ENCODE measurements at places on chromosomes 1 and 21. TPM values are rescaled to one million over a fixed set of nuclear protein-coding genes. Genes with fewer than 3 reads are reported as not detected.

GRCh38 chr1:241715956-241716355, 63.9 kb downstream of the WDR64 start:
- no peak for DNase-seq

- DNase-seq, result peak; percentile 50
Observed at GRCh38 chr1:168084396-168085231, 52.1 kb downstream of the GPR161 start.

DNA sequence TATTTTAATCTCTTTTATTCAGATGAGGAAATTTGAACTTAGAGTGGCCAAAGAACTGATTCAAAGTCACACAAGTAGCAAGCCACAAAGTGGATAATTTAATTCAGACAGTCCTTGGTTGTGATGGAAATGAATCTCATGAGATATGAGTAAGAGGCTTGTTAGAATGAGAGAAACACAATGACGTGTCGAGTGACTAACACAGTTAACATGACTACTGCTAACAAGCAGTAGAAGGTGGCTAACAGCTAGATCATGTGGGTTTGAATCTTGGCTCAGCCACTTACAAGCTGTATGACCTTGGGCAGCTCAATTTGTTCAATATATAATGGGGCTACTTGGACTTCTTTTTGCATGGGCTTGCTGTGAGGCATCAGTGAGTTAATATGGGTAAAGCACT, 104.5 kb upstream of the LMO4 start:
- DNase-seq, result peak; percentile 12

GRCh38 chr1:165632152-165632469, 1.1 kb downstream of the MGST3 start:
- no peak for DNase-seq

DNA sequence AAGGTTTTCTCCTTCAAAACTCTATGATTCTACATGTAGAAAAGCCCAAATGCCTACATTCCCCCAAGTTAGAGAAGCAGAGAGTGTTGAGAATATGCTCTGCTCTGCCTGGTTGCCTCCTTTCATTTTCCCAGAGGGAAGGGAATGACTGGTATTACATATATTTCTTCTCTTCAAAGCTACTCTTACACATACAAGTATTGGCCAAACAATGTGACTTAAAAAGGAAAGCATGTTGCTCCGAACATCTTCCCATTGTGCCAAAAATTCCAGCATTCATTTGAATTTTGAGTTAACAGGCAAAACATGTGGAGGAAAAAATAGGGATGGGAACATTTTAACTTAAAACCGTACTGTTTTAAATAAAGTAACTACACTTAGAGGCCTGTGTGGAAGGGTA, 125.2 kb downstream of the COQ8A start:
- no peak for DNase-seq

DNA sequence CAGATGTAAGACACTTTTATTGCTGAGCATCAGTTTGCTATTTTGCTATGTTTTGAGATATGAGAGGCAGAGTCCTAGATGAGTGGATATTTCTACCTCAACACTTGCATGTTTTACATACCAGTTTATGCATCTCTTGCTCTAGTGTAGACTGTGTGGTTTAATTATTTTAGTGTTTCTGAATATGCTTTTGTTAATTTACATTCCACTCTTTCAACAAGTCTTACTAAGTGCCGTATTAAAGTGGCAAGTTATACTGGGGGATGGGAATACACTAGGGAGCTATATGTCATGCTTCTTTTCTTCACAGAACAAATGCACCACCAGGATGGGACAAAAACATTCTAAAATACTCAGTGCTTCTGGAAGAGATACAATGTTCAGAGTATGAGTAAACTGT, 507.7 kb upstream of the PRMT6 start:
- DNase-seq, result no peak

- no peak for DNase-seq
Observed at GRCh38 chr1:25020851-25021590, 90.9 kb upstream of the RUNX3 start.

IL6R gene
- 3.1 TPM for total RNA-seq

- no peak for DNase-seq
Observed at GRCh38 chr1:5973771-5974170, 18.5 kb downstream of the NPHP4 start.

GRCh38 chr1:85936470-85936869, 220.1 kb downstream of the COL24A1 start:
- no peak for DNase-seq

DNA sequence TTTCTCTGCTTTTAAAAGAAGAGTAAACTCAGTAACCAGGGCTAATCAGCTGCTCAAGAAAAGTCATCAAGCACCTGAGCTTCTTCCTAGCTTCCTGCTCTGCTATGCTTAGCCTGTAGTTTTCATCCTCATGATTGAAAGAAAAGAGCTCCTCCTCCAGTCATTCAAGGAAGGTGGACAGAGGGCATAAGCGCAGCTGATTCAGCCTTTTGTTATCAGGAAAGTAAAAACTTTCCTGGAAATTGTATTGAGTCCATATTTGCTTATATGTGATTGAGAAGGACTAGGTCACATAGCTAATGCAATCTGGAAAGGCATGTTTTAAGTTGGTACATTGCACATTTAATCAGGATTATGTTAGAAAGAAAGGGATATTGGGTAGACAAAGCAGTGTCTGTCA, 8.5 kb upstream of the BACH1 start:
- no peak for DNase-seq

DNA sequence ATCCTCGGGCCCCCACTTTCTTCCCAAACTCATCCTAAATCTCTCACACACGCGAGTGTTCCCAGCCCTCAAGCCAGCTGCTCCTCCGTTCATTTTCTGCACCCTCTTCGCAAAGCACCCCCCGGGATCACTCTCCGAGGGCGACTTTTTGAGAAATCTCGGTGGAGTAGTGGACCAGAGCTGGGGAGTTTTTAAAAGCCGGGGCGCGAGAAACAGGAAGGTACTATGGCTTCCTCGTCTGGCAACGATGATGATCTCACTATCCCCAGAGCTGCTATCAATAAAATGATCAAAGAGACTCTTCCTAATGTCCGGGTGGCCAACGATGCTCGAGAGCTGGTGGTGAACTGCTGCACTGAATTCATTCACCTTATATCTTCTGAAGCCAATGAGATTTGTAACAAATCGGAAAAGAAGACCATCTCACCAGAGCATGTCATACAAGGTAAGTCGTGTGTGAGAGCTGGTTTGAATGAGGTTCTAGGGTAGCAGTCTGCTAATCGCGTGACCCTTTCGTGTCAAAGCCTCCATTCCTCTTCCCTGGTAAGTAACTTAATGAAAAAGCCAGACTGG, 800 bp downstream of the DR1 start:
- peak; percentile 62 for DNase-seq

IKBKE gene
- total RNA-seq, result 12.0 TPM

DNA sequence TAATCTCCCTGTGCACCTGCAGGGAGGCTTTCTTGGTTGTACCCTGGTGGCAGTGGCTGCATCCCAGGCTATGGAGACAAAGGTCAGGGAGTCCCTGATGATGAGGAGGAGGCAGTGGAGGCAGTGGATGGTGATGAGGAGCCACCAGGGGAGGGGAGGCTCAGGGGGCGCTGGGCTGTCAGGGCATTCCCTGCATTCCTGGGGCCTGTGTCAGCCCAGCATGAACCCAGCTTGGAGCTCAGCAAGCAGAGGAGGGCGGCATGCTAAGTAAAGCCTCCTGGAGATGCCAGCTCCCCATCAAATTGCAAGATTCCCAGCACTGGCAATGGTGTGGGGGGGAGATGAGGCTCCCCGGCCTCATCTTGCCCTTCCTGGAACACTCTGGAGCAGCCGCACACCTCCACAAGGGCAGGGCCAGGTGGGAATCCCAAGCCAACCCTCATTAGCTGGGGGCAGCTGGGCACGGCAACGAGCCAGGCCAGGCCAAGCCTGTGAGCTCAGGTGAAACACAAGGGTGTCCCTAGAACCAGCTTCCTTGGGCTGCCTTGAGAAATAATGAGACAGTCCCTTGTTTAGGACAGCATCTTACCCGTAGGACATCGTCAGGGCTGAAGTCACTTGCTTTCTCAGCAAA, 469.5 kb downstream of the MATN1 start:
- DNase-seq, result no peak

GRCh38 chr1:64527165-64527564, 57.2 kb downstream of the CACHD1 start:
- DNase-seq, result no peak

CLCA1 gene
- total RNA-seq, result not detected

MMP23B gene
- total RNA-seq, result 0.10 TPM

DNA sequence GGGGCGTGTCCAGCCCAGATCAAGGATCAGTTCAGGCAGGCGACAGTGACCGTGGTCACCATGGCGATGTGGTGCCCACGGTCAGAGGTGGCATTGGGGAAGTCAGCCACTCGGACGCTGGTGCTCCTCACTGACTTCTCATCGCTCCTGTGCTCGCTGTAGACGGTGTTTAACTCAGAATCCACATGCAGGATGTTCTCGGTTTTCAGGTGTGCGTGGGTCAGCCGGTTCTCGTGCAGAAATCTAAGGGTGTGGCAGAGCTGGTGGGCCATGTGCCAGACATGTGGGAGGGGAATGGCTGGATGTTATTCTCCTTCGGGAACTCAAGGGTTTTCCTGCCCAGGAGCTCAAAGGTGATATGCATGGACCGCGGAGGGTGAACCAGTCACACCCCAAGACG, 11.7 kb downstream of the OR2AJ1 start:
- no peak for DNase-seq

DNA sequence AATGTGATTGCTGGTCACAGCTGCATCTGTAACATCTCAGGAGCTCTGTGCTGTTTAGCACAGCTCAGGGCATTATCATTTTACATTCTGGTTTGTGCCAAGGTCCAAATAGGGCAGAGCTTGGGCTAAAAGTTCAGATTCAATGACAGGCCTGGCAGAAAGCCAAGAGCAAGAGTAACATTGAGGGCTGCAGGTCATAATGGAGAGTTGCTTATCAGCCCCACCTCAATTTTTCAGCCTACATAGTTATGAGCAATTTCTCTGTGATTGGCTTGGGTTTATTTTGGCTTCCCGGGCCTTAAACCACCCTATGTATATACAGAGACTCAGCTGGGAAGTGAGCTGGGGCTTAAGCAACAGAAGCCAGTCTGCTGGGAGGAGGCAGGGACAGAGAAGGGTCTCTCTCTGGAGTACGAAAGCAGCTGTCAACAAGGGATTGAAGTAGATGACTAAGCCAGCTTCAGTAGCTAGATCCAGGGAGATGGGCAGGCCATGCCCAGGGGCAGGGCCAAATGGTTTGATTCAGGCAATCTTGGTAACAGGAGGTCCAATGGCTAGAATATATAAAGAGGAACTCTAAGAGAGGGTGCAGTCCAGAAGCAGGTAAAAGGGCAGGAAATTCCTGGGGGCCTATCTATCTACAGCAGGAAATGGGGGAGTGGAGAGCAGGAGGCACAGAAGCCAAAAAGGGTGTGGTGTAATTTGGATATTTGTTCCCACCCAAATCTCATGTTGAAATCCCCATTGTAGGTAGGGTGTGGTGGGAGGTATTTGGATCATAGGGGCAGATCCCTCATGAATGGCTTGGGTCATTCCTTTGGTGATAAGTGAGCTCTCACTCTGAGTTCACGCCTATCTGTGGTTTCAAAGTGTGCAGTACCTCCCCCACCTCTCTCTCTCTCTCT, 49.0 kb downstream of the BRINP2 start:
- DNase-seq, result peak; percentile 61

GRCh38 chr1:205969229-205969628, 26.0 kb upstream of the SLC26A9 start:
- no peak for DNase-seq

NLRP3 gene
- total RNA-seq, result 0.71 TPM

- no peak for DNase-seq
Observed at GRCh38 chr1:77415579-77415978, 133.8 kb downstream of the AK5 start.

DNA sequence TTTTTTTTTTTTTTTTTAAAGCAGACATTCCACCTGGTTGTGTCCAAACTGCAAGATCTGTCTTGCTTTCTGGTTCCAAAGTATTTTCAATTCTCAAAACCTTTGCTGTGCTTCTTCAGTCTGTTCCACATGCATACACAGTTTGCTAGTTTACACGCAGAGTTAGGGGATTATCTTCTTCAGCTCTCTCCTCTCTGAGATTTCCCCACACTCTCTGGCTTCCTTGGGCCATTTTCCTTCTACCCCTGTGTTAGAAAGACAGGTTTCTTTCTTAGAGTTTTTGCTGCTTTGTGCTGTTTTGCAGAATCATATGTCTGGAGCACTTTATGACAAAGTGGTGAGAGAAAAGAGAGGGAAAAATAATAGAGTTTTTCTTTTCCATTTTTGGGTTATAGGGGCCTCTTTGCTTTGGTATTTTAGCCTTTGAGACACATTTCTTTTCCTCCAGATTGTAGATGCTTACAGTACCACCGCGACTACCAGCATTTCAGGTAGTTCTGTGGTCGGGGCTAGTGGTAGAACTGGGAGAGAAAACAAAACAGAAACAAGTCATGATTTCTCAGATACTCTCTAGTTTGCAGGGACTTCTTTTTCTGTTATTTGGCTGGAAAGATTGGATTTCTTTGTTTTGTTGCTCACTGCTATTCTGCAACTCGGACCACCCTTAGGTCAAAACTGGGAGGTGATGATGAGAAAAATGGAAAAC, 66.3 kb downstream of the RABGAP1L start:
- no peak for DNase-seq

- no peak for DNase-seq
Observed at GRCh38 chr1:180640531-180640949, 8.7 kb downstream of the XPR1 start.

TXNDC12 gene
- total RNA-seq, result 27.3 TPM

All from HT-29 (cell line).